Activated CD4-positive, alpha-beta T cell treated with anti-CD3 and anti-CD28 coated beads for 4 hours (primary cell): ENCODE measurements at places on chromosomes 3 and 15.

GRCh38 chr15:88419830-88420229, 47.4 kb downstream of the MRPL46 start:
- DNase-seq: no peak

DNA sequence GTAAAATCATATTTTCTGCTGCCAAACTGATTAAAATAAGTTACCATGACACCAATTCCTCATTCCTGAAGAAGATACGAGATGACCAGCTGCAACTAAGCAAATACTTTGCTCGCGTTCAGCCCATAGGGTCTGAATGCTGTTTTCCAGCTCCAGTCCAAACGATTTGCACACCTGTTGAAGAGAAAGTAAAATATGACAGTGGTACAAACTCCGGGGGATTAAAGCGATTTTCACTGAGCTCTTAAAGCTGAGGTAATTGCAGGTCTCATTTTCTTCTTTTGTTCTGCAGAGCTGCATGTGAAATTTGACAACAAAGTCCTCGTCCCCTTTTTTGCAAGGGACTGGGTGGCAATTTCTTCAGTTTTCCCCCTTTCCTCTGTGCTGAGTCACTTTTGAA, 118.4 kb downstream of the NR2F2 start:
- no peak for DNase-seq

DNA sequence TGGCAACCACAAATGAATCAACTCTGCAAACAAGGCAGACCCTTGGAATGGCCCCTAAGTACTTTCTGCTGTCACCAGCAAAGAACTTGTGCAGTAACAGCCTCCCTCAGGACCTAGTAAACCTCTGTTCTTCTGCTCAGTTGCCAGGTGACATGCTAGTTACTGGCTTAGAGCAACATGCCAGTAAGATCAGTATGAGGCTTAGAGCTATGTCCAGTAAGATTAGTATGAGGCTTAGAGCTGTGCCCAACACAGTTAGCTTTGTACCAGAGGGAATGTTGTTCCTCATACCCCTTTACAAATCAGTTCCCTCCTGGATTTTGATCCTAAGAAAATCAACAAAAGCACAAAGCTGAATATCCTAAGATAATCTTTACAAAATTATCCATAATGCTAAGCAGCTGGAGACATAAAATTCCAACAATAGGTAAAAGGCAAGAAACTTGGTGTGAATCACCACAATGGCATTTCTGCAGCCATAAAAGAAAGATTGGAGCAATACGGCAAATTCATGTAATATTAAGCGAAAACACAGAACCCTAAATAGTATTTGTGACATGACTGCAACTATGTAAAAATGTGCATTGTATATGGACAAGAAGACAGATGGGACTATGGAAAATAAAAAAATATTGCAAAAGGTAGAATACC, 107.3 kb upstream of the LPP start:
- DNase-seq: no peak

GRCh38 chr15:71788646-71789579, 21.4 kb upstream of the NR2E3 start:
- DNase-seq: no peak

DNA sequence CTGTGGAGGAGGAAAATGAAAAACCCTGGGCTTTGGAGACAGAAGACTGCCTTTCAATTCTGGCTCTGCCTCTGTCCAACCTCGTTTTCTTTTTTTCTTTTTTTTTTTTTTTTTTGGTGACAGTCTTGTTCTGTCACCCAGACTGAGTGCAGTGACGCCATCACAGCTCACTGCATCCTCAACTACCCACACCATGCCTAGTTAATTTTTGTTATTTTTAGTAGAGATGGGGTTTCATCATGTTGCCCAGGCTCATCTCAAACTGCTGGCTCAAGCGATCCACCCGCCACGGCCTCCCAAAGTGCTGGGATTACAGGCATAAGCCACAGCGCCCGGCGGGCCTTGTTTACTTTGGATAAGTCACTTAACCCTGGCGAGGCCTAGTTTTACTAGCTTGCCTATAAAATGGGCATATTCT, 66.3 kb upstream of the SLC25A26 start:
- no peak for DNase-seq

DNA sequence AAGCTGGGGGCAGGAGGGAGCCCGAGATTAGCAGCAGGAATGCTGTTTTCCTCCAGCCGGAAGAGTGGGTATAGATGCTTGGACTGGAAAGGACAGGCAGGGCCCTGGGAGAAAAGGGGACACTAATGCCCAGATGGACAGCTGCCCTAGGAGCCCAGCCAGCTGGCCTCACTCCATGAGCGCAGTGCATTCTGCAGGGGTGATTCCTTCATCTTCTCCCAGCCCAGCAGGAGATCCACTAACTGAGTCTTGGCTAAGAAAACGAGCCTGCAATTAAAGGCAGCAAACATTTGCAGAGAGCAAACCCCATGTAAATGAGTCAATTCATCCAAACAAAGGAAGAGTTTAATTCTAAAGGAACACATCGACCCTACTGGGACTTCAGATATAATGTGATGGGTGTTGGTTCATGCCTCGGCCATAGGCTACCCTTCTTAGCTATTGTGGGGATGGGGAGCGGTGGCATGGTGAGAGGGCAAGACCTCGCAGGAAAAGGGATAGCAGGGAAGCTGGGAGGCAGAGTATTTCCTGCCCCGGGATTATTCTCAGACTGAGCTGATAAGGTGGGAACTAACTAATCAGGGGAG, 13.3 kb upstream of the MINAR1 start:
- no peak for DNase-seq

- DNase-seq: no peak
Observed at GRCh38 chr3:195096484-195097330, 174.3 kb downstream of the XXYLT1 start.
